Omental fat pad (tissue), 4 donors: ENCODE measurements at places on chromosomes 7 and 10. TPM values are rescaled to one million over a fixed set of nuclear protein-coding genes. Genes with fewer than 3 reads are reported as not detected.

- peak; percentile 14 for DNase-seq
Measured at GRCh38 chr7:128906766-128907559, 3.5 kb downstream of the KCP start.

- DNase-seq, result no peak
Measured at GRCh38 chr10:130757821-130758489, 553.6 kb downstream of the TCERG1L start.

GRCh38 chr10:131231965-131232541, 79.5 kb downstream of the TCERG1L start:
- DNase-seq, result no peak

GRCh38 chr10:87656431-87657072, 3.1 kb upstream of the PAPSS2 start:
- DNase-seq, result no peak

- DNase-seq, result no peak
Measured at GRCh38 chr7:152851326-152851725, 91.8 kb downstream of the ACTR3B start.

Gene TCERG1L
- not detected for total RNA-seq

Gene TMEM139
- 1.1 TPM for total RNA-seq
